ENCODE measurements at places on chromosomes 1 and 21.

GRCh38 chr1:7558921-7559869 lies 211.9 kb upstream of the VAMP3 start:
- DNase-seq: no peak

DNA sequence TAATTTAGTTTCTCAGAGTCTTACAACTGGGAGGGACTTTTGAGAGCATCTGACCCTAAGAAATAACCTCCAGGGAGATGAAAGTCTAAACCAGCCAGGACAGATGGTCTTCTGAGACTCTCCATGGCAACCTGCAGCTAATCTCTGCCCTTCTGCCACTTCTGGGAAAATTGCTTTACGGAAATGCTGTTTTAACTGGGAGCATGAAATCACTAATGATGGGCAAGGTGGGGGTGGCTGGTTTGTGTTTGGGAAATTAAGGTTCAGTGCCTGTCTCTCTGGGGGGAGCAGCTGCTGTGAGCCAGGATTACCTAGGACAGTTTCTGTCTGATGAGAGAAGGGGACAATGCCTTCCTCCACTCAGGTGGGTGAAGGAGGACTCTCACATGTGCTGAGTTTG lies 33.2 kb downstream of the ROR1 start:
- no peak for DNase-seq

DNA sequence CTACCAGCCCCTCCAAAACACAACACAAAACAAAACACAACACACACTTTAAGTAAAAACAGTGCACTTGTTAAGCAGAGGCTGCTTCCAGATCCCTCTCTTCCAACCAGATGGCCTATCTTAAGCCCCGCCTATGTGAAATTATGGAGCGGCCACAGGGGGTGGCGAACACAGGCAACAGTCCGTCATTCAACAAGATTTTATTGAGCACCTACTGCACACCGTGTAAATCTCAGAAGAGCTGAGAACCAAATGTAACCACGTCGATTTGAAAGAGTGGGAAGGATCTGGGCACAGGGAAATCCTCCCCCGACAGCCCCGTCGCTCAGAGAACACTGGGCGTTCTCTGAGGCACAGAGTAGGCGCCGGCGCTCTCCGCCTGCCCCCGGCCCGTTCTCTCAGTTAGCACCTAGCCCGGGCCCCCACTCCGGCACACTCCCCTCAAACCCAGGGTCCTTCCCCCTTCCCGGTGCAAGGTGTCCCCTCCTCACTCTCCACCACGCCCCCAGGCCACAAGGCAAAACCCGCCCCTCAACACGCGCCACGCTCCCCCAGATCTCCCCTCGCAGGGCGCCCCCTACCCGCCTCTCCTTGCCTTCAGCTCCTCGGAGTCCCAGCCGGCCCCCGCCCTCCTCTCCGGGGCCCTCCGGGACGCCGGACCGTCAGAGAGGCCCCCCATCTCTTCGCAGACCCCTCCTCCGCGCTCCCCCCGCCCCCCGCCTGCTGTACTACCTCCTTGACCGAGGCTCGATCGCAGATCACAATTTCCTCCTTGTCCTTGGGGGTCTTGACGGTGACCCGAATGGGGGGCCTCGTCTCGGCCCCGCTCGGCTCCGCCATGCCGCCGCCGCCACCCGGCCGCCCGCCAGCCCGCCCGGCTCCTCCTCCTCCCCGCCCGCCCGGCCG lies 483 bp downstream of the UBQLN4 start:
- peak; percentile 49 for DNase-seq

GRCh38 chr1:172147541-172147940 lies 272.9 kb upstream of the C1orf105 start:
- no peak for DNase-seq

- DNase-seq: no peak
These were observed 26.6 kb downstream of the IL23R start for GRCh38 chr1:67192902-67193301.

DNA sequence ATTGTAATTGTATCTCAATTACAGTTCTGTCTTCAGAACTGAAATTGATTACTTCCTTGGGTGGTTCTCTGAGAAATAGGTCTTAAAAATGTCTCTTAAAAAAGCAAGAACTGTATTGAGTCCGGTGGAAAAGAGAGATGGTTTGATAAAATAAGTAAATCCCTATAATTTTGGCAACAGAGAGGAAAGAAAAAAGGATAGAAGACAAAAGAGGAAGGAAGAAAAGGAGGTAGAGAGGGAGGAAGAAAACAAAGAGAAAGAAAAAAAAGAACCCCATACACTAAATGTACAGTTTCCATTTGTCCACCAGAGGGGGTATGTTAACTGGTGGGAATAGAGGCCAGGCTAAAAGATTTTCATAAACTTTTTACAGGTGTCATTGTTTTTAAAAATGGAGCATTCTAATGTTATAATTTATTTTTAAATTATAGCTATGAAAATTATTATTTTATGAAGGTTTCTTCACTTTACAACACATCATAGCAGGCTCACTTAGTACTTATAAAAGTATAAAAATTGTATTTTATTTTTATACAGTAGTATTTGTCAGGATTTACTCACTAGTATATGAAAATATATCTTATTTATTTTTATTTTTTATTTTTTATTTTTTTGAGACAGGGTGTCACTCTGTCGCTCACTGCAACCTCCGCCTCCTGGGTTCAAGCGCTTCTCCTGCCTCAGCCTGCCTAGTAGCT lies 2.1 kb upstream of the UBE2T start:
- peak; percentile 32 for DNase-seq

DNA sequence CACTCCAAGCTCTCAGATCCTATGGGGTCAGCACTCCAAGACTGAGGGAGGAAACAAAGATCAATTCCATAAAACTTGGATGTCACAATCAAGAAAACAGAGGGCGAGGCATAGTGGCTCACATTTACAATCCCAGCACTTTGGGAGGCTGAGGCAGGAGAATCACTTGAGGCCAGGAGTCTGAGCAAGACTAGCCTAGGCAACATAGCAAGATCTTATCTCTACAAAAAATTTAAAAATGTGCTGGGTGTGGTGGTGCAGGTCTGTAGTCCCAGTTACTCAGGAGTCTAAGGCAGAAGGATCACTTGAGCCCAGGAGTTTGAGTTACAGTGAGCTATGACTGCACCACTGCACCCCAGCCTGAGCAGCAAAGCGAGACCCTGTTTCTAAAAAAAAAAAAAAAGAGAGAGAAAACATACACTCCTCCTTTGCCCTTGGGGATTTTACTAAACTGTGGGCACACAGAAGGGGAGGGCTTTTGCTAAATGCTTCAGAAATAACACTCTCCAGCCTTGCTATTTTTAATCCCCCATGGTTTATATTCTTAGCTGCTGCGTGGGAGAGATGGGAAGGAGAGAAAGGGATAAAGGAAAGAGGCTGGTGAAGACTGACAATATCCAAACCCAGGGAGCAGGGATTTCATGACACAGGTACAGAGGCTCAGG lies 18.1 kb downstream of the ARHGEF2 start:
- DNase-seq: no peak

GRCh38 chr1:167832693-167833092 lies 81.2 kb downstream of the ADCY10 start:
- no peak for DNase-seq

- peak; percentile 9 for DNase-seq
These were observed 67.5 kb upstream of the MUTYH start for GRCh38 chr1:45407629-45408287.

DNA sequence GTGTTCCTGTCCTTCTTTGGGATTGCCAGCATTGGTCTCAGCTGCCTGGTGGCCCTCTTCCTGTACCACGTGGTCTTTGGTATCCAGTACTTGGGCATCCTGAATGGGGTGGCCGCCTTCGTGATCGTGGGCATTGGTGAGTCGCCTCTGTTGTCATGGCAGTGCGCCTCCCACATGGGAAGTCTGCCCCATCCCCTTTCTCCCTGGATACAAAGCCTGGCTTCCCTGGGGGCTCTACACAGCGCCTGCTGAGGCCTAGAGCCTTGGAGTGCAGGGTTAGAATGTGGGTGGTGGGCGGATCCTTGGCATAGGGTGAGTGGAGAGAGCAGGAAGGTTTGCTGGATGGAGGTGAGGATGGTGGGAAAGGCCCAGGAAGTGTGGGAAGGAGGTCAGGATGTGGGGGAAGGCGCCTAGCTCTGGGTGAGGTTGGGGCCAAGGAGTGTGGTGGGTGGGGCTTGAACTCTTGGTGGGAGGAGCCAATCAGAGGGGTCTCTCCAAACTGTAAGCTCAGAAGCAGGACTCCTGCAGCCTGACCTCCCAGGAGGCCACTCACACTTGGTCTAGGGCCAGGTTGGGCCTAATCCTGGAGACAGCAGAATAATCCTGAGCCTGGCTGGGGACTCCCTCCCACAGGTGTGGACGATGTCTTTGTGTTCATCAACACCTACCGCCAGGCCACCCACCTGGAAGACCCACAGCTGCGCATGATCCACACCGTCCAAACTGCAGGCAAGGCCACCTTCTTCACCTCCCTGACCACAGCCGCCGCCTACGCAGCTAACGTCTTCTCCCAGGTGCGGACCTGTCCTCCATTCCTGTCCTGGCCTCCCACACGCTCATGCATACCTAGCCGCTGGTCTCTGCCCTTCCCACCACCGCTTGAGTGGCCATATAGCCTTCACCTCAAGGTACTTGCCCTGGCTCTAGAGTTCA lies 36.7 kb downstream of the DISP3 start:
- no peak for DNase-seq

- DNase-seq: peak; percentile 78
These were observed 179.0 kb downstream of the ADSS2 start for GRCh38 chr1:244272471-244273261.

GRCh38 chr1:224510880-224511645 lies 76.5 kb upstream of the WDR26 start:
- no peak for DNase-seq

DNA sequence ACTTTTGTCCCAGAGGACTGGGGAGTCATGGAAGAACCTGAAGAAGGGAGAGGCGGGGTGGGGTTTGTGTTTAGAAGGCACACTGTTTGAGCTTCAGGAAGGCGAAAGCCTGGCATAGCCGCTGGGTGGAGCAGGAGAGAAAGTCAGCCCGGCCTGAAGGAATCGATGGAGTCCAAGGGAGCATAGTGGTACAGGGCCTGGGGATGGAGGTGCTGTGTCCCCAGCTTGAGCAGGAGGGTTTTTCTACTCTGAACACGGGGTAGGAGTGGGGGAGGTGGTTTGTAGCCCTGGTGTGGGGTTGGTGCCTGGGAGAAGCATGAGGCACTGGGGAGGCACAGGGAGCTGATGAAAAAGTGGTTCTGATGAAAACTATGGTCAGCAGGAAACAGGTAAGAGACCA lies 4.7 kb upstream of the CCDC24 start:
- DNase-seq: no peak

DNA sequence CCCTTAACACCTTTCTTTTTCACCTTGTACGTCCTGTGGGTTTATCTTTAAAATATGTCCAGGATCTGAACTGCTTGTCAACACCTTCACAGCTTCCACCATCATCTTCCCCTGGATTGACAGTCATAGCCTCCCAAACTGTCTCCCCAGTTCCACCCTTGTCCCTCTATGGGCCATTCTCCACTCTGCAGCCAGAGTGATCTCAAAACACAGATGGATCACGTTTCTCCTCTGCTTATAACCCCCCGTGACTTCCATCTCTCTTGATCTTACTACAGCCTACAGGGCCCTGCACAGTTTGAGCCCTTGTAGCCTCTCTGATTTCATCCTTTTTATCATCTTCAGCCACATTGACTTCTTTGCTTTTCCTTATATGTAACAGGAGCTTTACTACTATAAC lies 4.3 kb downstream of the INSRR start:
- DNase-seq: no peak

DNA sequence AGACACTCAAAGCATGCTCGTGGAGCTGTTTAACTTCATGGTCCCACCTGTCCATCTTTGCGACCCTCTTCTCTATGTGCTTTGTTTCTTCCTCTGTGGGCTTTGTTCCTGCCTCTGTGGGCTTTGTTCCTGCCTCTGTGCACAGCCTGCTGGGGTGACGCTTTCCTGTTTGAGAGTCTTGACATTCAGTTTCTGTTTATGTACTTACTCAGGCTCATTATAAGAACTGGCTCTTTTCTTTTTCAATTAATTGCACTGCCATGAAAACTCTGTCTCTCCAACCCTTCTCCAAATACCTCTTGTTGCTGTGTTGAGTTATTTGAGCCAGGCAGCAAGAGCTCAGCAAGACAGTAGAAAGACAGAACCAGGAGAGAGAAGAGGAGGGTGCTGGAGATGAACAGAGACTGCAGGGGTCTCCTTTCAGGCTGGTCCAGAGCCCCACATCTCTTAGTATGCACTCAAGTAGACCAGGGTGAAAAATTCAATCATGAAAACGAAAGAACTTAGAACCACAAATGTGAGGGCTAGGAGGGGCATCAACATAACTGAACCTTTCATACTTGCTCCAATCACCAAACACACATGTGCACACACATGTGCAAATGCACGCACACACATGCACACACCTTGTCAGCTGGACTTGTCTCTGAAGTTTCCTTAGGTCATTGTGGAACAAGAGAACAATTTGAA lies 88.3 kb upstream of the SGIP1 start:
- peak; percentile 32 for DNase-seq
